Pancreas (tissue), 10 donors: ENCODE measurements at places on chromosomes 12 and 14.

DNA sequence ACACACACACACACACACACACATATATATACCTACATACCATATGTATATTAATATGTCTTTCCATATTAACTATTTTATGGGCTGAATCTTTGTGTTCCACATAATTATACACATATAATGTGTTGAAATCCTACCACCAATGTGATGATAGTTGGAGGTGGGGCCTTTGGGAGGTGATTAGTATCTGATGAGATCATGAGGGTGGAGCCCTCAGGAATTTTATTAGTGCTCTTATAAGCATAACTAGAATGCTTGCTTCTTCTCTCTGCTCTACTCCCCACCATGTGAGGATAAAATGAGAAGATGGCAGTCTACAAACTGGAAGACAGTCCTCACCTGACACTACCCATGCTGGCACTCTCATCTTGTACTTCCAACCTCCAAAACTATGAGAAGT is 1193.5 kb upstream of the FLRT2 start:
- no peak for DNase-seq

DNA sequence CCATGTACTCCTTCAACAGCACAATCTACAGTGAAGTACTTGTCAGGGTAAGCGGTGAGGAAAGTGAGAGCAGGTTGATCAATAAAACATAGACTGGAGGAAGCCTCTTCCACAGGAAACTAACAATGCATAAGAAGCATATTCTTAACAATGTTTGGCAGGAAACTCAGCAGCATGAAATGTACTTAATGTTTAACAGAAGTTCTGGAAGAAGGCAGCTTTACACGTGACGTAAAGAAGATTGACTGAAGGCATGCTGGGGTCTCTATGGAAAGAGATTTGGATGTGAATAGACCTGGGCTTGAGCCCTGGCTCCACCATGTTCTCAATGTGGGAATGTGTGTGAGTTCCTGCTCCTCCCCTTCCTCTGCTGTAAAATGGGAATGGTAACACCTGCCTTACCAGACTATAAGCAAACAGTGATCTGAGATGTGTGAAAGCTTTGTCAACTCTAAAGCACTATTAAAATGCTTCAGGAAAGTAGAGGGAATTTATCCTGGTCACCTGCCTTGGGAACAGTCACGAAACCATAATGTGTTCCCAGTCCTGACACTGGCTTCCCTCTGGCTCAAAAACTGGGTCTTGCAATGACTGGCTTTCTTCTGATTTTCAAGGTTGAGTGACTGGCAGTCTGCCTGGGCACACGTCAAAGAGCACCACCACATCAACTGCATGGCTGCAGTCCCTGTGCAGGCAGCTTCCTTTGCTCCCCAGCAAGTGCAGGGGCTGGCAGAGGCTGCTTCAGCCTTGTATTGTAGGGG is 384.6 kb downstream of the APAF1 start:
- DNase-seq = peak; percentile 77

- DNase-seq = no peak
Measured at GRCh38 chr12:49930515-49931288, 19.8 kb upstream of the AQP2 start.

DNA sequence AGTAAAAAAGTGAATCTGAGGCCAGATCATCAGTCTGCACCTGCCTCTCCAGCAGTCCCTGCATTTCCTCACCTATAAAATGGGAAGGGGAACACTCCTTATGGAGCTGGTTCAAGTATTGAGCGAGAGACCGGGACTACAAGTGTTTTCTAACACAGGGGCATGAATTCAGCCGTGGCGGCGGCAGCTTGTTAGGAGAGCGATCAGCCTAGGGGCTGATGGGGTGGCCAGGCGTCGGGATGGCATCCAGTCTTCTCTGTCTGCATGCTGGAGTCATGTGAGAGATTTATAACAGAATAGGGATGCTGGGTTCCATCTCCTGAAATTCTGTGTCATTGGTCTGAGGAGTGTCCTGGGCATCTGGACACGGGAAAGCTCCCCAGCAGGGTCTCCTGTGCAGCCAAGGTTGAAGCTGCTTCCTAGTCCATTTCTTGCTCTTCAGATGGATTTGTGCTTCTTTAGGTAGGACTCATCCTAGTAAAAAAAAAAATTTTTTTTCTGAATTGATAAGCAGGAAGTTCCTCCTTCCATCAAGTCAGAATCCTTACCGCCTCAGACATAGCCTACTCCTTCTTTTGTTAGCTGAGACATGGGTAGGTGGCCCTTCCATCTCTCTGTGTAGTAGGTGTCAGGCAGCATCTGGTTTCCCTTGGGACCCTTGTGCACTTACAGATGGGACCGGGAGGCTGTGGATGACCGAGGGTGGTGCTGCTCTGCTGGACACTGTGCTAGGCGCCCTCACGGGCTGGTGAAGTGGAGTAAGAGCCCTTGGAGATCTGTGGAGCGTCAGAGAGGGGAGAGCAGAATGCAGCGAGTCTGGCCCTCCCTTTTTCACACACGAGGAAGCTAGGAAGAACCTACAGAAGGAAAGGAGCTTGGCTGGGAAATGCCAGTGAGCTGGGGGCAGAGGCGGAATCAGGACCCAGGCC is 146.7 kb downstream of the TSPAN9 start:
- DNase-seq = no peak

DNA sequence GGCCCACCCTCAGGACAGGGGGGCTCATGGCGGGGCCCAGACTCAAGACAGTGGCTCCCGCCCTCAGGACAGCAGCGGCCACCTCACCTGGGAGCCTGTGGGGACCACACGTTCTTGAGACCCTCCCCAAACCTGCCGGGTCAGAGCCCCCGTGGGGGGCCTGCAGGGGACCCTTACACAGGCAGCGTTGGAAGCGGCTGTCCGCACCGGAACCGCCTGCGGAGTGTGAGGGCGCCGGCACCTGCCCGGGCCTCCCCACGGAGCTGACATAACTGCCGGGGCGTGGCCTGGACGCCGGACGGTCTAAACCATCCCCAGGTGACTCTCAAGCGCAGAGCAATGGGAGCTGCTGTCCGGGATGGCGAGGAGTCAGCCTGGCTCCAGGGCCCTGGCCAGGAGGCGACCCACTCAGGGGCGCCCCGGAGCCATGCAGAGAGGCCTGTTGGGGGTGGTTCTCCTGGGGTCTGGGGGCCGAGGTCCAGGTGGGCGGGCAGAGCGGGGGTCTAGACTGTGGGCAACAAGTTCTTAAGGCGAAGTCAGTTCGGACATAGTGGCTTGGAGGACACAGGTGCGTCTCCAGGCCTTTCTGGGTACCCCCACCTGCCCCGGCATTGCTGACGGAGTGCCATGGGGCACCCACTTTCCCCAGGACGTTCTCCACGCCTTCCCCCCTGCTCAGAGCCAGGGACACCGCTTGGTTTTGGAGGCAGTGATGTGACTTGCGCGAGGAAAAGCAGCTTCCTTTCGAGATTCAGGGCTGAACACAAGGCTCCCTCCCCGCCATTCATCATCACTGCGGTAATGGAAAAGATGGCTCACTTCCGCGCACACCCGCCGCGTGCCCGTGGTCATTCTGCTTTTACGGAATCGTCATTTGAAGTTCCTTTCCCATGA is 23.2 kb downstream of the GALNT9 start:
- DNase-seq = peak; percentile 55

DNA sequence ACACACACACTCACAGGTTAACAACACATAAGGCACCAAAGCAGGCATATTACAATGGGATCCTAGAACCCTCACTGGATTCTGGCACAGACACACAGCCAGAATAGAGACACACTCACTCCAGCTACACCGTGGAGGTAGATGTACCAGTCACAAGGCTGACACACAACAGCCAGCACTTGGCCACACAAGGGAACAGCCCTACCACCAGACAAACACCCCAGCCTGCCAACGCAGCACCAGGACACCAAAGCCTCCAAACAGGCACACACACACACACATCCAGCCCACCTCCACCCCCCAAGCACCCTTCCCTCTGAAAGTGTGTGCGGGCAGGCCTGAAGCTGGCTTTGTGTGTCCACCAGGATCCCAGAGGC is 10.9 kb upstream of the ITGB7 start:
- DNase-seq = no peak

DNA sequence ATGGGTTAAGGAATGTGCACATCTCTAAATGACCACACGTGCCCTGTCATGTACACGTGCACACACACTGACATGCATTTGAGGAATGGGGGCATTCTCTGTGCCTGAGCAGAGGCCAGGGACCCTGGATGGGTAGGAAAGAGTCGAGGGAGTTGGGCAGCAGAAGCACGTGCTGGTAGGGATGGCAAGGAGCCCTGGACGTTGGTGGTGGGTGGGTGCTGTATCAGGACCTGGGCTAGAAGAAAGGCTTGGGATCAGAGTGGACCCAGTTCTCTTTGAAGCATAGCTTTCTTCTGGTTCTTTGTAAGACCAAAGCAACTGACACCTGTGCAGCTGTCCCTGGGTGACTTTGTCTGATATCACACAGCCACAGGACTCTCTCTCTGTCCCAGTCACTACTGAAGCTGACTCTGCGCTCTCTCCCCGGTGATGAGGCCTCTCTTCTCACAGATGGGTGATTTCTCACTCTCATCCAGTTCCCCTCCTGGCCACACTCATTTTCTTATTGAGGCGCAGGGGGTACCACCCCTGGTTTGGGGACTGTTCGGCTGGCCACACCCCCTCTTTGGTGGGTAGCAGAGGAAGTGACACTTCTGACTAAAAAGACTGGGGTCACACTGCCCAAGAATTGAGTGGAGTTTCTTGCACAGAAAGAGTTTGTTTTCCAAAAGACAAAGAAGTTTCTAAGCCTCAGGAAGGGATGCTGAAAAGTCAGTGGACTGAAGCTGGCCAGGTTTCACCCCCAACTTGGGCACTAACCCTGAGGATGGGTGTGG is 171.7 kb upstream of the RTL1 start:
- no peak for DNase-seq

DNA sequence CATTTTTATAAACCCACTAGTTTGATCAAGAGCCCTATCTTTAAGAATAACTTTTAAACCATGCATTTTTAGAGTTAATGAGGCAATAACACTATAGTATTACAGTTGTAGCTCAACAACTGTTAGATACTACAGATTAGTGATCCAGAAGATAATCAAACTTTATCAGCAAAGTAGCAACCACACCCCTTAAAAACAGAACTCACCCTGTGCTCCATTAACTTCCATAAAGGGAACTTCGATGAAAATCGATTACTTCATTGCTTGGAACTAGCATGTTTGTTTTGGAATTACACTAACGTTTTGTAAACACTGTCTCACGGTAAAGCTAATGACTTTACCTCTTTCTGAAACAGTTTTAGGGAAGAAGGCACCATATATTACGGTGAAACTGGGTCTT is 1.4 kb downstream of the SGPP1 start:
- no peak for DNase-seq

GRCh38 chr12:121250359-121250758 is 40.4 kb downstream of the P2RX4 start:
- no peak for DNase-seq

- peak; percentile 89 for DNase-seq
Measured at GRCh38 chr14:75277008-75277814, 1.4 kb upstream of the FOS start.

DNA sequence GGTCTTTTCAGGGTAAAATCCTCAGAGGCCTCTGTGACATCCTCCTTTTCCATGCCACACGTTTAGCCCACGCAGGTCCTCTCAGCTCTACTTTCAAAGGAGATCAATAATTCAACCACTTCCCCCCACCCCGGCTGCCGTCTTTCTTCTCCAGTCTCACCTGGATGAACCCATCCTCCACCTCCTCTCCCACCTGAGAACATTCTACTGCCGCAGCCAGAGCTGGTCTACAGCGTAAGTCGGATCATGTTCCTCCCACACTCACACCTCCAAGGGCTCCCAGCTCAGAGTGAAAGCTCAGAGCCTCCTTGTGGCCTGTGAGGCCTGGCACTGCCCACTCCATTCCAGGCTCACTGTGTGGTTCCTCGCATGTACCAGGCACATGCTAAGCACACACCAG is 246.6 kb downstream of the CHST11 start:
- DNase-seq = no peak

GRCh38 chr14:20428010-20428365 is 8.0 kb downstream of the KLHL33 start:
- no peak for DNase-seq

GRCh38 chr12:117188121-117188665 is 2.1 kb downstream of the FBXO21 start:
- DNase-seq = no peak

DNA sequence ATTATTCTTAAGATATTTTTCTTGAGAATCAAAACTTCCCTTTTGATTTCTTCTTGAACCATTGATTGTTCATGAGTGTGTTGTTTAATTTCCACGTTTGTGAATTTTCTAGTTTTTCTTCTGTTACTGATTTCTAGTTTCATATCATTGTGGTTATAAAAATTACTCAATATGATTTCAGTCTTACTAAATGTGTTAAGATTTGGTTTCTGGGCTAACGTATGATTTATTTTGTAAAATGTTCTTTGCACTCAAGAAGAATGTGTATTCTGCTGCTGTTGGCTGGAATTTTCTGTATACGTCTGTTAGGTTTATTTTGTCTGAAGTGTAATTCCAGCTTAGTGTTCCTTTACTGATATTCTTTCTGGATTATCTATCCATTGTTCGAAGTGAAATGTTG is 24.7 kb downstream of the TRMT5 start:
- no peak for DNase-seq

DNA sequence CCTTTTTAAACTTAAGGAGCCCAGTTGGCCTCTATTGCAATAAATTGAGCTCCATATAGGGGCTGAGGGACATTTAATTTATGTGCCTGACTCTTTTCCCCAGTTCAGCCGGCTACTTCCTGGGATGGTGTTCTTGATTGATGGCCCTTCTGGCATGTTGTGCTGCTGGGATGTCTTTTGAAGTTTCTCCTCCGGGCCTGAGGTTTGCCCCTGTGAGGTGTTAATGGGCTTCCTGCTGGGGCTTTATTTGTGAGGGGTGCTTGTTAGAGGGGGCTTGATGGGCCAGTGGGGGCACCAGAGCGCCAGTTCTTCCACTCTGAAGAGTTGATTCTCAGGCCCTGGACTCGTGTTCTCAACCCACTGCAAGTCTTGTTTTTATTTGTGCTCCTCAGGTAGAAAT is 69.6 kb downstream of the CHST11 start:
- DNase-seq = no peak

- no peak for DNase-seq
Measured at GRCh38 chr14:79971330-79971729, 240.0 kb downstream of the DIO2 start.

DNA sequence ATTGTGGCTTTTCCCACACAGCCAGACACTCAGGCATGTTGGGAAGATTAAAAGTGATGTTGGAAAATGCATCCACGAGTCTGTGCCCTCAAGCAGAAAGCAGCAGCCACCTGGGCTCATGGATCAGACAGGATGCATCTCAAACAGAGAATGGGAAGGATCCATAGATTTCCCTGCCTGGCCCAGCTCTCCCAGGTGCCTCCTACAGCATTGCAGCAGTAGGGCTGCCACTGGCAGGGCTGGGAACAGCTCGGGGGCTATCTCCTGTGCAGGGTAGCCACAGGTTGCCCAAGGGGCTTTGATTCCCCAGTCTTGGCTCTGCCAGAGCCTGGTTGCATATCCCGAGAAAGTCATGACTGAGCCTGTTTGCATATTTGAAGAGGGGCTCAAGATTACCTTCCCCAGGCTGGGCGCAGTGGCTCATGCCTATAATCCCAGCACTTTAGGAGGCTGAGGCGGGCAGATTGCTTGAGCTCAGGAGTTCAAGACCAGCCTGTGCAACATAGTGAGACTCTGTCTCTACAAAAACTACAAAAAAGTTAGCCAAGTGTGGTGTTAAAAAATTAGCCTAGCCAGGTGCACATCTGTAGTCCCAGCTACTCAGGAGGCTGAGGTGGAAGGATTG is 19.5 kb downstream of the C14orf132 start:
- no peak for DNase-seq
